SW480 (cell line): ENCODE measurements at places on chromosomes 12 and 14.

DNA sequence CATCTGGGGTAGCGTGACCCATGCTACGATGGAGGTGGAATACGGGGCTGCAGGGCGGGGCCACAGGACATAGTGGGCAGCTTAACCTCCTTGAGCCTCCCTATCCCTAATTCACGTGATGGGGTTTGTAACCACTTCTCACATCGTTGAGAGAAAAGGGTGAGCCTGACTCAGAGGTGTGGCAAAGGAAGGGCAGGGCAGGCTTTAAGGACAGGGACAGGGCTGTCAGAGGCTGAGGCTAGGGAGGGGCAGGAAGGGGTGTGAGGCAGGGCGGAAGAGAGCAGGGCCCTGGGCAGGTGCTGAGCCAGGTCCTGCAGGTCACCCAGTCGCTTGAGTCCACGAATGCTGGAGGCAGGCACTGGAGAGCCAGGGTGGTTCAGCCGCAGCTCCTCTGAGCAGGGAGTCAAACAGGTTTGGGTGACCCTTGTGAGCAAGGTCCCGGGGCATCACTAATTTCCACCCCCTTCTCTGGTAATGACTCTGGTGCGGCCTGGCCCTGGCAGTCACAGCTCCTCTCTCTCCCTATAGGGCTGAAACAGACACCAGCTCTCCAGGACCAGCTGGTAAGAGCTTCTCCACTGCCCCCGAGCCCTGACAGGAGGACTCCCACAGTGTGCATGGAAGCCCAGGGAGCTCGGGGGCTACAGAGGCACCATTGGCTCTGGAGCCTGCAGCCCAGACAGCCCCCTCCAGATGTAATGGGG is 7.5 kb upstream of the AQP2 start:
- peak; percentile 86 for DNase-seq

GRCh38 chr14:61565181-61565580 is 130.1 kb upstream of the HIF1A start:
- no peak for DNase-seq

DNA sequence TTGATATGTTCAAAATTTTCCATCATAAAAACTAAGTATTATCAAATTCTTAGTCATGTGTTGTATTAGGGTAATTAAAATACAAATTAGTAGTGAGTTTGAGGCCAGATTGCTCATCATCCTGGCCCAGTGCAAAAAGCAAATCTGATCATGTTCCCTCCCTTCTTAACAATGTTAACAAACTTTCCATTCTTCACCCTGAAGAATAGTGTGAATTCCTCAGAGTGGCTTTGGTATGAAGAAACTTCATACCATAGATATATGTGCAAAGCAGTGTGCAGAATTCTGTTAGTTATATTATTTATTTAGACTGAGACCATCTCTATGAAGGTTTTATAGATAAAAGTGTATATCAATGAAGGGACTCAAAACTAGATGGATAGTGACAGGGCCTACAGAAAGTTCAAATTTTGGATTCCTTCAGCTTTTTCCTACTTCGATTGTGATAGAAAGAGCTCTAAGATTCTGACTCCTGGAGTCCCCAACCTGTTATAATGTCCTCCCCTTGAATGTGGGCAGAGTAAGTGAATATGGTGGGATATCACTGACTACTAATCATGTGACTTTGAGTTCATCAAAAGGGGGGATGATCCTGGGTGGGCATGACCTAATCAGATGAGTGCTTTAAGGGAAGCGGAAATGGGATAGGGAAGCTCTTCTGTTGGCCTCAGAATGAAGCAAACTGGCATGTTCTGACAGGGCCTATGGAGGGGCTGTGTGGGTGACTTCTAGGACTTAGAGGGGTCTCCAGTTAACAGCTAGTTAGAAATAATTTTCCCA is 271.4 kb downstream of the BTG1 start:
- DNase-seq = no peak

- peak; percentile 74 for DNase-seq
Observed at GRCh38 chr14:49692811-49693734, at the start of gene KLHDC1. Gene KLHDC1, plus strand, starts transcription at chr14:49693120. Its CDS starts 75 bp downstream, at chr14:49693195.

DNA sequence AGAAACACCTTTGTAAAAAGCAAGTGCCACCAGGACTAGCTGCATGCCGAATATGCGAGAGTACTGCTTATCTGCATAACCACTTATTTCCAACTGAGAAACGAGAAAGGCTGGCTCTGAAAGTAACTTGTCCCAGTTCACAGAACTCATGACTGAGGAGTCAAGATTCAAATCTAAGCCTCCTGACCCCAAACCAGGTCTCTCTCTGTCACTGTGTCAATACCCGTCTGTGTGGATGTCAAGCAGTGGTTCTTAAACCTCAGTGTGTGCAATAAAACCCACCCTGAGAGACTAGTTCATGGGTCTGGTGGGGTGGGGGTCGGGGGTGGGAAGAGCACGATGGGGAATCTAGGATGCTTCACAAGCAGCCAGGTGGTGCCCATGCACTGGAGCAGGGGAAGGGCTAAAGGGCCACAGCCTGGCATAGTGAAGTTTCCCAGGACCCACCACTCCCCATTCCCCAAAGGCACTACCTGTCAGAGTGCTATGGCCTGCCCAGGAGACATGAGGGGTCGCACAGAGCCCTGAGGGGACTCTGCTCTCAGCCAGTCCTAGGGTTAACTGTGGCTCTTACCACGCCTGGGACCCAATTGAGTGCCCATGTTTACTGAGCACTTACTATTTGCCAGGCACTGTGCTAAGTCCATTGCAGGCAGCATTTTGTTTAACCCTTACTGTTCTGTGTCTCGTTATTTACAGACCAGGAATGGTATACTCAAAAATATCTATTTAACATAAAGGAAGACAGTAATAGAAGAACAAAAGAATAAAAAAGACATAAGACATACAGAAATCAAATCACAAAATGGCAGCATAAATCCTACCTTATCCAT is 33.4 kb upstream of the PNMA1 start:
- DNase-seq = no peak

- DNase-seq = peak; percentile 53
Observed at GRCh38 chr14:105064721-105065143, 498 bp downstream of the GPR132 start.

GRCh38 chr12:66288121-66288520 is 14.2 kb upstream of the HELB start:
- peak; percentile 12 for DNase-seq

DNA sequence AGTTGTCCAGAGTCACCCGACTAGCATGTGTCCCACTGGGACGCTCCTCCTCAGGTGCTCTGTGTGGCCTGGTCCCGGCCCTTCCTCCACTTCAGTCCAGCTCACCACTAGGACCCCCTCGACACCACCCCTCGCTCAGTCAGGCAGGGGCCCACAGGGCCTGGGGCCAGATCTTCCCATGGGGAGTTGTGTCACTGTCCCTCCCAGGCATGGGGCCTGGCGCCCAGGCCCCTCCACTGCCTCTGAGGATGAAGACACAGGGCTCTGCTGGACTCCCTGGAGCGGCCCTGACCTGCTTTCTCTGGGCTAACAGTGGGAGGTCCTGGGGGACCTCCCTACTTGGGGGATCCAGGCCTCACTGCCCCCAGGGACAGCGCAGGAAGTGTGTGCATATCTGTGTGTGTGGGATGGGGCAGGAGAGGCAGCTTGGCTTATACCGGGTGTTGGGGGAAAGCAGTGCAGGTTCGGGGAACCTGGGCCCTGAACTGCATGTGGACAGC is 43.8 kb downstream of the KRT80 start:
- peak; percentile 79 for DNase-seq

GRCh38 chr14:92726135-92726932 is 22.1 kb downstream of the LGMN start:
- DNase-seq = peak; percentile 80

GRCh38 chr12:54360717-54361456 is 3.4 kb downstream of the GPR84 start:
- peak; percentile 72 for DNase-seq
